Regular cardiac myocyte (primary cell): ENCODE measurements at places on chromosomes 1 and 21. TPM values are rescaled to one million over a fixed set of nuclear protein-coding genes. Genes with fewer than 3 reads are reported as not detected.

Gene SPATA45
- total RNA-seq, result 1.1 TPM in 1 of 2 replicates, not detected in the other

Gene MEX3A
- total RNA-seq, result 1.1 and 1.2 TPM in 2 replicates

Gene TACSTD2
- 0.19 and 0.56 TPM in 2 replicates for total RNA-seq

Gene LCE1C
- total RNA-seq, result not detected in 2 replicates

Gene ZMYM4
- total RNA-seq, result 33.0 and 33.4 TPM in 2 replicates

Gene PADI1
- under 0.01 and 0.28 TPM in 2 replicates for total RNA-seq

Gene CTSS
- total RNA-seq, result 3.3 and 12.4 TPM in 2 replicates

Gene SPRR2G
- total RNA-seq, result not detected in 2 replicates

Gene CENPF
- total RNA-seq, result 10.1 and 64.8 TPM in 2 replicates
